ENCODE measurements at places on chromosomes 7 and 10.

- no peak for DNase-seq
Observed at GRCh38 chr10:74706966-74707365, 119.4 kb upstream of the KAT6B start.

- DNase-seq = no peak
Observed at GRCh38 chr7:122384528-122384927, 80.0 kb upstream of the FEZF1 start.

DNA sequence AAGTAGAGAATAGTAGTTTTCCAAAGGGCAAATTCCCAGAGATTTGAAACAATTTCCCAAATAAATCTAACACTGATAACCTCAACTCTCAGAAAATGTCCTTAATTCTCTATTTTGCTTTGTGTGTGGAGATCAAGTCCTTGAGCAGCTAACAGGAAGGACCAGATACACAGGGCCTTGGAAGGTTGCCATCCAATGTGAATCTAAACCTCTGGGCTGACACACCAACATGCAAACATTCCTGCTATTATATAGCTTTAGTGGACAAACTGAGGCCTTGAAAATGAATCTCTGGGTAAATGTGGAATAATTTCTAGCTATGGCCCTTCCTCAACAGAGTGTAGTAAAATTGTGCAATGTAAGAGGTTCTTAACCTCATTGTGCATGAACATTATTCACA, 44.1 kb upstream of the PARD3 start:
- DNase-seq = no peak

- DNase-seq = no peak
Observed at GRCh38 chr7:27615420-27616185, 47.1 kb downstream of the HIBADH start.

DNA sequence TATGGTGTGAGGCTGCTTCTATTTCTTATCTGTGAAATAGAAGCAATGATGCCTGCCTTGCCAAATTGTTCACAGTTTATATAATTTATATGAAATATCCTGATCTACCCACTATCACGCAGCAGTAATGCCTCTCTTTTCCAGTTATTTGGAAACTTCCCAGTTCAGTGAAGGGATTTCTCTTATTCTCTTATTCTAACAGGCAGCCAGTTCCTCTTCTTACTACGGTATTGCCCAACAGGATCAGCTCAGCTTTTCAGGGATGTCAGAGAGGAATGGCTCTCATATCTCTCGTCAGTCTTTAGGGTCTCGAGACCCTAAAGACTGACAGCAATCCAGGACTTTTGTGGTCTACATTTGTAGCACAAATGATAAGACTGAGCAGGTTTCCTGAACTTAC, 215.6 kb downstream of the CREB5 start:
- no peak for DNase-seq

DNA sequence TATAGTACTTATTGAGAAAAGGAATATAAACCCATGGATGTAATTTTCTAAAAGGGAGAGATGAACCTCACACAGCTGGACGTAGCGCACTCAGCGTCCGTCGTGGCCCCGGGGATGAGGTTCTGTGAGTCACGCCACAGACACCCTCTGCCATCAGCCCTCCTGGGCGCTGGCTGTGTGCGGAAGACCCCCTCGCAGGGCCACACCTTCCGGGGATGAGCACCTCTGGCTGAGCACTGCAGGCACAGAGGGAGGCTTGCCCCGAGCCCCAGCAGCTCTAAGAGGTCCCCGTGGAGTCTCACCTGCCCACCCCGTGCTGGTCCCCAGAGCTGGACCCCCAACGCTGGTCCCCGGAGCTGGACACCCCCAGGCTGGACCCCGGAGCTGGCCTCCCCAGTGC, 215.8 kb downstream of the PTPRN2 start:
- DNase-seq = no peak

- DNase-seq = no peak
Observed at GRCh38 chr7:15554744-15555143, 7.1 kb downstream of the AGMO start.

DNA sequence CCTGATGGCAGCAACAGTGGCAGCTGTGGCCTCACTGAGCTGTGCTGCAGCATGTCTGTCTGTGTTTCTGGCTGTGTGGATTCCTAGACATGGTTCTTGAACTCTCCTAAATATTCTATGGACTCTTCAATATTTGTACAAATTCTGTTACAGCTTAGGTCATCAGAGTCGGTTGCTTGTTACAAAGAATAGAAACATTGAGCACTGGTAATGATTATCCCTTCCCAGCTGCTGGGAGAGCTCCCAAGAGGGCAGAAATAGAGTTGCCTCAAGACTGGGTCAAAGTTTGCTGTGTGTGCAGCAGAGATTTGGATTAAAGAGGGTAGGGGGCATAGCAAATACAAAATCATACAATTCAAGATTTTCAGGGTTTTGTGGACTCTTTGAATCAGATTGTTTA, 337.1 kb upstream of the AKR1E2 start:
- no peak for DNase-seq

DNA sequence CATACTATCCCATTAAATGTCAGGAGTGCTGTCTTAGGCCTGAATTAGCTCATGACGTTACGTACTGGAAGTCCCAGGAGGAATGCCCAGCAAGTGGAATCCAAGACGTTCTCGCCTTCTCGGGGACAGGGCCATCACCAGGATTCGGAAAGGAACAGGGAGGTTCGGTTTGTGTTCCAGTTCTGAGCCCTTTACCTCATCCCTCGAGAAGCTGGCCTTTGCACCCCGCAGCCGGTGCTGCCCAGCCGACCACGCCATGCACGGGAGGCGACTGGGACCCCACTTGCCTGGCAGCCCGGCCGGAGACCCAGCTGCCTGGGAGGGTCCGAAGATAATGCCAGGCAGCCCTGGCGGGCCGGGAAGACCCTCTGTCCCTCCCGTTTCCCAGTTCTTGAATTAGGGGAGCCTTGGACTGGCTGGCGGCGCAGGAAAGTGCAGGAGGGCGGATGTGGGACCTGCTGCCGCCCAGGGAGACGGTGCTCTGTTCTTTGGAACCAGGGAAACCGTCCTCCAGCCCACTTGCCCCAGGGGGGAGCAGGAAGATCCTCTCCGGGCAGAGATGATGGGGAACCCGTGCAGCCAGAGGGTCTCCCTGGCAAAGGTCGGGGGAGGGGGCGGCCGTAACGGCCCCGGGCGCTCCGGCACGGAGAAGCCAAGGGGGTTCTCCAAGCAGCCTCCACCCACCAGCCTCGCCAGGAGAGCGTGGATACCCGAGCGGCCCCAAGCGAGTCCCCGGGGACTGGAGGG, 671 bp upstream of the CHST3 start:
- no peak for DNase-seq

- no peak for DNase-seq
Observed at GRCh38 chr10:71605263-71605962, 114.2 kb downstream of the C10orf105 start.

DNA sequence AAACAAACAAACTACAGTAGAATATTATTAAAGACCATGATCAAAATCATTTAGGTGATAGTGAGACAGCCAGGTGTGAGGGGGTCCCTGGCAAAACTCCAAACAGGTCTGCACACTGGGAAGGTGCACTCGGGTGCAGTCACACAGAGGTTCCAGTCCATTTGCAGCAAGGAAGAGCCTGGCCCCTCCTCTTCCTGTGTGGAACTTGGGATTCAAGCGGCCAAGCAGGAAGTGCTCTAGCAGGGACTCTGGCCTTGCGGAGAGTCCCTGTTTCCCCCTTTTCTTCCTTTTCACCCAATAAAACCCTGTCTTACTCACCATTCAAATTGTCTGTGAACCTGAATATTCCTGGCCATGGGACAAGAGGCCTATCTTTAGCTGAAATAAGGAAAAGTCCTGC, 181.8 kb downstream of the LRRTM3 start:
- no peak for DNase-seq

Measured in stimulated activated CD8-positive, alpha-beta memory T cell treated with anti-CD3 and anti-CD28 coated beads, Interleukin-15, amount 100 ng/mL, for 24 hours (primary cell).